ENCODE measurements at places on chromosomes 7 and 10.

- DNase-seq, result no peak
These were observed 25.3 kb downstream of the IL2RA start for GRCh38 chr10:6036861-6037321.

DNA sequence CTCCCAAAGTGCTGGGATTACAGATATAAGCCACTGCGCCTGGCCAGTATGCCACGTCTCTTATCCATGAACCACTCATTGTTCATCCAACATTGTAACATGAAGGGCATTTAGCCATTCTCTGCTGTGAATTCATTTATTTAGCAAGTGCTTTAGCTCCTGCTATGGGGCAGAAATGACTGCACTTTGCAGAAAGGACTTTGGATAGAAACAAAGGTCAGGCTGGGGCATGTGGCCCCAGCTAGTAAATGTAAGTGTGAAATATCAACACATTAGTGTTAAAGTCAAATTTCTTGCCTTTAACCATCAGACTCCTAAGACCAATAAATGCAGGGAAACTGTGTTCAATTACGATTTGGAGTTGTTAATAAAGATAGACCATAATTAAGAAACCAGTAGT is 27.7 kb upstream of the TAX1BP1 start:
- no peak for DNase-seq

DNA sequence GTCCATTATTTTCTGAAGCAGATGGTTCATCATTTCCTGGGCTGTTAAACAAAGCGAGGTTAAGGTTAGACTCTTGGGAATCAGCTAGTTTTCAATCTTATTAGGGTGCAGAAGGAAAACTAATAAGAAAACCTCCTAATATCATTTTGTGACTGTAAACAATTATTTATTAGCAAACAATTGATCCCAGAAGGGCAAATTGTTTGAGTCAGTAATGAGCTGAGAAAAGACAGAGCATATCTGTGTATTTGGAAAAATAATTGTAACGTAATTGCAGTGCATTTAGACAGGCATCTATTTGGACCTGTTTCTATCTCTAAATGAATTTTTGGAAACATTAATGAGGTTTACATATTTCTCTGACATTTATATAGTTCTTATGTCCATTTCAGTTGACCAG is 10.1 kb downstream of the BUB3 start:
- no peak for DNase-seq

- no peak for DNase-seq
These were observed 84.0 kb upstream of the SMNDC1 start for GRCh38 chr10:110388687-110389052.

- DNase-seq, result no peak
These were observed 198.6 kb upstream of the BMPER start for GRCh38 chr7:33706771-33707200.

GRCh38 chr7:99094401-99094800 is 49.5 kb downstream of the SMURF1 start:
- DNase-seq, result no peak

DNA sequence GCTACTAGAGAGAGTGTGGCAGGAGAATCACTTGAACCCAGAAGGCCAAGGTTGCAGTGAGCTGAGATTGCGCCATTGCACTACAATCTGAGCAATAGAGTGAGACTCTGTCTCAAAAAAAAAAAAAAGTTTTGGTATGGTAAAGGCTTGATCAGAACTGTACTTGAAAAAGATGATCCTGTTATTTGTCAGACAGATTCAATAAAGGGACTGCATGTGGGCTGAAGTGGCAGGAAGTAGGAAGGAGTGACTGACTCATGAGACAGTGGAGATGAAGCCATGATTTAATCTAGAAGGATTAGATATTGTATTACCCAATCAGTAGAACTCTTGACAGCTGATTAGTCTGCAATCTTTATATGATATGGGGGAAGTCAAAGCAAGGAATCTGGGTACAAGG is 2.7 kb upstream of the TMEM254 start:
- DNase-seq, result no peak

GRCh38 chr7:129282865-129283264 is 58.0 kb downstream of the AHCYL2 start:
- DNase-seq, result no peak

DNA sequence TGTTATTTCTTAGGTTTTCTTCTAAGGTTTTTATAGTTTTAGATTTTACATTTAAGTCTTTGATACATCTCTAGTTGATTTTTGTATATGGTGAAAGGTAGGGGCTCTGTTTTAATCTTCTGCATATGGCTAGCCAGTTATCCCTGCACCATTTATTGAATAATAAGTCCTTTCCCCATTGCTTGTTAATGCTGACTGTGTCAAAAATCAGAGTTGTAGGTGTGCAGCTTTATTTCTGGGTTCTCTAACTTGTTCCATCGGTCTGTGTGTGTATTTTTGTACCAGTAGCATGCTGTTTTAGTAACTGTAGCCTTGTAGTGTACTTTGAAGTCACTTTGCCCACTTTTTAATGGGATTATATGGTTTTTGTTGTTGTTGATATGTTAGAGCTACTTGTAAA is 37.9 kb upstream of the FAM13C start:
- DNase-seq, result no peak

DNA sequence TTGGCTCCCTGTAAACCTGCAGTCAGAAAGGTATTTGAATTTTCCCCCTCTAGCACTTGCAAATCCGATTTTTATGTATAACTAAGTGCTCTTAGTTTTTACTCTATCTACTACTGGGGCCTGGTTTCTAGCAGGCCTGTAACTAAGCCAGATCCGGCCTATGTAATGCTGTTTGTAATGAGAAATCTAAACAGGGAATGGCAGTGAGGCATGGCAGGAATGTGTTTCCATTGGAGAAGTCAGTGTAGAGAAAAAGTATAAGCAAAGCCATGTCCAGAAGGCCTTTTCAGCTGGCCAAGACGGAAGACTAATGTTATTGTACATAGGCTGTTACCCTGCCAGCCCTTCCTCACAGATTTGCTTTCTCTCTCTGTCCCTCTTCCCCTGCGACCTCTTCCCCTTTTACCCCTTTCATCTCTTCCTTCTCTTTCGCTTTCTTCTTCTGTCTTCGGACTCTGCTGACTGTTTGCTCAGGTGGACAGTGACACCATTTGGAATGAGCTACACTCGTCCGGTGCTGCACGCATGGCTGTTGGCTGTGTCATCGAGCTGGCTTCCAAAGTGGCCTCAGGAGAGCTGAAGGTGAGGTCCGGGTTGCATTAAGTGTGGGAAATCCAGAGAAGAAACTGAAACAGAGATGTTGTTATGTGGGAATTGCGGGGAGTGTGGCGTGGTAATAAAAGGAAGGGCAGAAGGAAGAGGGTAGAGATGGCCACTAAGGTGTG is 297.5 kb downstream of the HDAC9 start:
- DNase-seq, result no peak

DNA sequence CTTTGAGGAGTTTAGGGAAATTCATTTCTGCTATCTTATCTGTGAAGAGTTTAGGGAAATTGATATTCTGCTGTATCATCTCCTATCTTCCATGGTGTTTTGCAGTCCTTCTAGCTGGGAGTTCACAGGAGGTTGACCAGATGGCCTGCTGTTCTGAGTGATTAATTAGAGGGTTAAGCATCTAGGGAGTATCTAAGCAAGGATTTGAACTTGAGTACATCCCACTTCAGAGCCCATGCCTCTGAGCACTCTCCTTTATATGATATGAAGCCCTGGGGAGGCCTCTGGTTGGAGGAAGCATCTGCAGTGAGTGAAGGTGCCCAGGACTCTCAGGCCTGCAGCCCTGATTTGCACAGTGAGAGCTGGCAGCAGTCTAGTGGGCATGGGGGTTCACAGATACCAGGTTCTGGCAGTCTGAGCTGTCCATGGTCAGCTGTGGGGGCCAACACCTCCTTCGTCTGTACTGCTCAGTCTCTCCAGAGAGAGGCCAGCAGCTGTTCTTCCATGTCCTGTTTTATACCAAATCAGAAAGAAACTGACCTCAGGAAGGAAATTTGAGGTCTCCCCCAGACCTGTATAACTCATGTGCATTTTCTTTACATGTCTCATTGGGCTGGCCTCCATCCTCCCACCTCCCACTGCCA is 156.9 kb downstream of the PLCE1 start:
- no peak for DNase-seq

GRCh38 chr7:112283382-112283910 is 77.0 kb downstream of the ZNF277 start:
- DNase-seq, result no peak

GRCh38 chr10:114931072-114931679 is 6.8 kb upstream of the TRUB1 start:
- DNase-seq, result no peak

DNA sequence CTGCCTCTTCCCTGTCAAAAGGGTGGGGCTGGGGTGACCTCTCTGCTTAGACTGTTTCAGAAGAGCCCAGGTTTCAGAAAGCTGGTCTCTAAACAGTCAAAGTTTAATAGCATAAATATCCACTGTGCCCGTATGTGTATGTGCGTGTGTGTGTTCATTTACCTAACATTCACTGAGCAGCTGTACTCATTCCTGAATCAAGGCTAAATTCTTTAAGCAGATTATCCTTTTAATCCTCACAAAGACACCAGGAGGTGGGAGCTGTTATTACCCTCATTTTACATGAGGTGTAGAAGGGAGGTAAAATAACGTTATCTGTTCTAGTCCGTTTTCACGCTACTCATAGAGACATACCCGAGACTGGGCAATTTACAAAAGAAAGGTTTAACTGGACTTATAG is 72.2 kb downstream of the RSU1 start:
- DNase-seq, result no peak

GRCh38 chr7:157482517-157483087 is 145.8 kb downstream of the DNAJB6 start:
- no peak for DNase-seq
